ENCODE measurements at places on chromosomes 2 and 18.

GRCh38 chr18:6059551-6059950 lies 164.2 kb upstream of the TMEM200C start:
- no peaks in the 10 kb centered on the region for H3K36me3 ChIP-seq
- DNase-seq = no peak
- no peak overlapping the region for H3K4me3 ChIP-seq

GRCh38 chr2:132676999-132677398 lies 7.0 kb upstream of the LYPD1 start:
- H3K27me3 ChIP-seq = peaks cover 11% of the 10 kb centered on the region
- H3K4me1 ChIP-seq = no peaks in the 10 kb centered on the region
- no peak overlapping the region for H3K27ac ChIP-seq

DNA sequence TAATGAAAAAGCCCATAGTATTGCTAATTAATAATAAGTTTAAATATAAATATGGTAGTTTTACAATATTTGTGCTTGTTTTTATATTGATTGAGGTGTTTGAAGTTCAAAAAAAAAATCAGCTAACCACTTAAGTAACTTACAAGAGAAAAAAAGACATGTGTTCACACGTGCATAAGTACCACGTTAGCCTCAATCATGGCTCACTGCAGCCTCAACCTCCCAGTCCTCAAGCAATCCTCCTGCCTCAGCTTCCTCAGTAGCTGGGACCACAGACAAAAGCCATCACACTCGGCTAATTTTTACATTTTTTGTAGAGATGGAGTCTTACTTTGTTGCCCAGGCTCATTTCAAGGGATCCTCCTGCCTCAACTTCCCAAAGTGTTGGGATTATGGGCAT lies 19.4 kb downstream of the MGAT4A start:
- peaks cover 3% of the 10 kb centered on the region for H3K36me3 ChIP-seq
- H3K4me3 ChIP-seq = no peak overlapping the region
- peaks cover 91% of the 10 kb centered on the region for H3K4me1 ChIP-seq

DNA sequence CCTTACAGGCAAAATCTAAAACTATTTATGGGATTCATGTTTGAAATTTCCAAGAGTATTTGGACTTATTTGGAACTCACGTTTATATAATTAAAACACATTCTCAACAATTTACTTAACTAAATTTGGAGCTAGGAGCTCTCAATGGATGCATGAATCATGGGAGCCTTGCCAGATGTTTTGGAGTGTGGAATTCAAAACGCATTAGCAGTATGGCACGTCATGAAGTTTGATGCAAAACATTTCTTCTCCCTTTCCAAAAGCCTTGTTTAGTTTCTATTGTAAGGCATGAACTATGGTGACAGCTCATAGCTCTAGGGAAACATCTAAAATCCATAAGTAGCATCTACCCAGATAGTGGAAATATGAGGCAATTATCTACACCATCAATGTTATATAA lies 701.6 kb downstream of the SATB2 start:
- no peak overlapping the region for H3K4me3 ChIP-seq
- no peak overlapping the region for H3K27ac ChIP-seq
- no peaks in the 10 kb centered on the region for H3K27me3 ChIP-seq

DNA sequence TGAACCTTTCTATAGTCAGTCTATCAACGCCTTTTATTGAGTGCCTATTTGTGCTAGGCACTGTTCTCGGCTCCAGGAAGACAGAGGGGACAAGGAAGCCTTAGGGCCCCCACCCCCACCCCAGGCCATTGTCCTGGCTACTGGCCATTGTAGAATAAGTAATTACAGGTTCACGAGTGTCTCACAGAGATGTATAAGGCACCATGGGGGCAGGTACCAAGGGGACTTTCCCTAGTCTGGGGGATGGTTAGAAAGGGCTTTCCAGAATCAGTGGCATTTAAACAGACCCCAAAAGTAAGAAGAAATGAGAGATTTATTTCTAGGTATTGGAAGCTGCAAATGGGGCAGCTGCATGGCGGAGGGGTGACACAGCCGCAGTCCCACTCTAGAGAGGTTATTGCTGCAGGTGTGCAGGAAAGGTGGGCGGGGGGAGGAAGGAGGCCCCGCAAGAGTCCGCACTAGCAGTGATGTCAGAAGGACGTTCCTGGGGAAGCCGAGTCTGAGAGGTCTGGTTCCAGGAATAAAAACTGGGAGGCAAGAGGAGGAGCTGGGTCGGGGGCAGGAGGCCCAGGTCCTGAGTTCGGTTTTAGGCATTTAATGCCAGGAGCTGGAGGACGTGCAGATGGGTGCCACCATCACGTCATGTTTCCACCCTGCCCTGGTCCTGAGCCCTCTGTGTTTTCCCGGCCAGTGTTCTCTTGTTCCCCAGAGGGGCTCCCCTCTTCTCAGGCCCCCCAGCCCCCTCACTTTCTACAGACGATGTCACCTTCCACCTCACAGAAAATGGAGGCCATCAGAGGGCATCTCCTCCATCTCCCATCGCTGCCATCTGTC lies 30.5 kb downstream of the FOSL2 start:
- DNase-seq = peak; percentile 38
- H3K4me3 ChIP-seq = peak overlapping the region; percentile 50
- no peaks in the 10 kb centered on the region for H3K27me3 ChIP-seq

DNA sequence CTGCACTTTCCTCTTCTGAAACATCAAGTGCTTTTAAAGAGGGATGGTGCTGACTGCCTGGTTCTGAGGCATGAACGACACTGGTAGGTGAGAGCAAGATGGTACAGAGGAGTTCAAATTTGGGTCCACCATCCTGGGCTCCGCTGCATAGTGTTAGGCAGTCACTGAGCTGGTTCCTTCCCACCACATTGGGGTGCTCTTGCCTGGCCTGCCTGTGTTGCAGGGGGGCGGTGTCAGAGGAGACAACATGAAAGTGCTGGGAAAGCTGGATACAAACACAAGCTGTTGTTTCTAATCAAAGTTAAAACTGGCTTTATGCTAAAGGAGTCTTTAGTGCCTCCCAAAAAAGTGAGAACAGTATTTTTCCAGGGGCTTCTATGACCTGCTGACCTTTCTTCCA lies 258.1 kb downstream of the GBX2 start:
- no peak overlapping the region for H3K4me3 ChIP-seq
- no peak for DNase-seq
- no peaks in the 10 kb centered on the region for H3K36me3 ChIP-seq
- H3K27ac ChIP-seq = no peak overlapping the region
- H3K27me3 ChIP-seq = peaks cover 27% of the 10 kb centered on the region
- H3K4me1 ChIP-seq = no peaks in the 10 kb centered on the region

GRCh38 chr2:5203134-5203755 lies 488.9 kb upstream of the SOX11 start:
- no peaks in the 10 kb centered on the region for H3K4me1 ChIP-seq
- H3K4me3 ChIP-seq = no peak overlapping the region
- H3K36me3 ChIP-seq = no peaks in the 10 kb centered on the region
- DNase-seq = no peak
- no peak overlapping the region for H3K27ac ChIP-seq
- H3K27me3 ChIP-seq = no peaks in the 10 kb centered on the region

DNA sequence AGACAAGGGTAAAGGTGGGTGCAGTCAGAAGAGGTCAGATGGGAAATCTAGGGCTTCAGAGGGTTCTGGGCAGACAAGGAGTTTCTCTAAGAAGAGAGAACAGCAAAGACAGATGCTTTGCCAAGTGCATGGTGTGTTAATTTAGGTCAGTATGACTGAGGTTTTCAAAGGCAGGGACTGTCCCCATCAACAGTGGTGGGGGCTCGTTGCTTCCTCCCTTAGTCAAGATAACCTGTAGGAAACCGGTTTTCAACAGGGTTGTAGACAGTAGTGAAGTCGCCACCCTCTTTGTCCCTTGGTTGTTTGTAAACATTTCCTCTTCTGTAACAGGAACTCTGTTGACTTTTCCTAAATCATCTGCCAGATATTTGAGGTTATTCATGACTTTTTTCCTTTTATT lies 11.6 kb downstream of the RAB12 start:
- DNase-seq = no peak
- H3K27me3 ChIP-seq = no peaks in the 10 kb centered on the region
- no peak overlapping the region for H3K4me3 ChIP-seq

DNA sequence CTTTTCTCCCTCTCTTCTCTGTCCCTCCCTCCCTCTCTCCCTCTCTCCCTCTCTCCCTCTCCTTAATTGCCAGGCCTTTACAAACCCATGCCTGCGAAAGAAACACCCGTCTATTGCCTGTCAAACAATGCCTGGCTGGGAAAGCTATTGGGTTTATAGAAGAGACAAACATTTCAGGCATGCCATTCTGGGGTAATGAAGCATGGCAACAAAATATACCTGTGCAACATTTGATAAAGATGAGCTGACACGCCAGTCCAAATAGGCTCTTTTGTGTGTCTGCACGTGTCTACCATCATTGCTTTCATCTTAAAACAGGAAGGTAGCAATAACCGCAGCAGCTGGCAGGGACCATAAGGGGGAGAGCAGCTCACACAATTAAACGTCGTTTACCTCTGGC lies 282.1 kb downstream of the ZNF516 start:
- H3K4me1 ChIP-seq = peaks cover 32% of the 10 kb centered on the region
- peaks cover 20% of the 10 kb centered on the region for H3K27me3 ChIP-seq
- no peak overlapping the region for H3K4me3 ChIP-seq
- no peaks in the 10 kb centered on the region for H3K36me3 ChIP-seq
- no peak overlapping the region for H3K27ac ChIP-seq

DNA sequence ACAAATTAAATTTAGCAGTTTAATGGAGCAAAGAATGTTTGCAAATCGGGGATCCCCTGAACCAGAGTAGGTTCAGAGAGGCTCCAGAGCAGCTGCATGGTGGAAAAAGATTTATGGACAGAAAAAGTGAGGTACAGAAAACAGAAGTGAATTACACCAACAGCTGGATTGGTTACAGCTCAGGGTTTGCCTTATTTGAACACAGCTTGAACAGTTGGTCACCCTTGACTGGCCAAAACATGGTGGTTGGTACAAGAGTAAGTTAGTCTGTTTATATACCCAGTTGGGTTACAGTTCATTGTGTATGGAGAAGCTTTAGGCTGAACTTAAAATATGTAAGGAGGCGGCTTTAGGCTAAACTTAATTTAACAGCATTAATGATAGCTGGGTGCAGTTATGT lies 5.4 kb upstream of the CDCA7 start:
- H3K4me1 ChIP-seq = peaks cover 11% of the 10 kb centered on the region
- H3K27ac ChIP-seq = no peak overlapping the region
- H3K27me3 ChIP-seq = peaks cover 43% of the 10 kb centered on the region
- DNase-seq = no peak
- H3K36me3 ChIP-seq = peaks cover 2% of the 10 kb centered on the region

- no peaks in the 10 kb centered on the region for H3K4me1 ChIP-seq
- H3K27me3 ChIP-seq = no peaks in the 10 kb centered on the region
- H3K36me3 ChIP-seq = no peaks in the 10 kb centered on the region
- no peak overlapping the region for H3K27ac ChIP-seq
- H3K4me3 ChIP-seq = no peak overlapping the region
- DNase-seq = no peak
Observed at GRCh38 chr2:109409321-109410038, 204.3 kb downstream of the SEPTIN10 start.

GRCh38 chr2:187991389-187991788 lies 300.3 kb upstream of the GULP1 start:
- H3K4me1 ChIP-seq = peaks cover 31% of the 10 kb centered on the region
- H3K4me3 ChIP-seq = no peak overlapping the region
- no peak overlapping the region for H3K27ac ChIP-seq
- no peaks in the 10 kb centered on the region for H3K27me3 ChIP-seq
- no peak for DNase-seq

GRCh38 chr2:98241592-98241991 lies 104.7 kb upstream of the CNGA3 start:
- no peaks in the 10 kb centered on the region for H3K4me1 ChIP-seq
- H3K27ac ChIP-seq = no peak overlapping the region
- DNase-seq = no peak
- H3K27me3 ChIP-seq = peaks cover 33% of the 10 kb centered on the region
- H3K36me3 ChIP-seq = no peaks in the 10 kb centered on the region
- H3K4me3 ChIP-seq = no peak overlapping the region

- H3K4me3 ChIP-seq = no peak overlapping the region
- no peaks in the 10 kb centered on the region for H3K27me3 ChIP-seq
- no peak for DNase-seq
Observed at GRCh38 chr2:190804182-190804795, 76.3 kb upstream of the GLS start.

GRCh38 chr2:42754776-42755140 lies 9.2 kb downstream of the OXER1 start:
- no peak overlapping the region for H3K27ac ChIP-seq
- H3K4me3 ChIP-seq = no peak overlapping the region
- DNase-seq = no peak
- peaks cover 5% of the 10 kb centered on the region for H3K4me1 ChIP-seq
- peaks cover 3% of the 10 kb centered on the region for H3K36me3 ChIP-seq

DNA sequence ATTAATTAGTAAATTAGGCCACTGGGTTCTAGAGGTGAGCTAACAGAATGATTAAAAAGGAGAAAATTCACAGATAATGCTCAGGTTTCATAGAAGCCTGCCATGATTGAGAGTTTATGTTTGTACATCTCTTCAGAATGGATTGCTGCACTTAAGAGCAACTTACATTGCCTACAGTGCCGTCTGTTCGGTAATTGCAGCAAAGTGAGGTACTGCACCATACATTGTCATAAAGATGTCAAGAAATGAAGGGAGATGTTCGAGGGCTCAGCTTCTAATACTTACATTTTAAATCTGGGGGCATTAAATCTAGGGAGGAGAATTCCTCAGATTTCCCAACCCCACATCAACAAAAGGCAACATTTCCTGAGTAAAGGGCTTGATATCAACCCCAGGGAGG lies 976.2 kb upstream of the FANCL start:
- no peak for DNase-seq
- H3K27ac ChIP-seq = no peak overlapping the region
- no peaks in the 10 kb centered on the region for H3K27me3 ChIP-seq
- no peaks in the 10 kb centered on the region for H3K36me3 ChIP-seq
- no peak overlapping the region for H3K4me3 ChIP-seq
- no peaks in the 10 kb centered on the region for H3K4me1 ChIP-seq

- DNase-seq = no peak
- no peaks in the 10 kb centered on the region for H3K36me3 ChIP-seq
- no peak overlapping the region for H3K4me3 ChIP-seq
- no peaks in the 10 kb centered on the region for H3K4me1 ChIP-seq
- no peaks in the 10 kb centered on the region for H3K27me3 ChIP-seq
- H3K27ac ChIP-seq = no peak overlapping the region
Observed at GRCh38 chr2:149996901-149997300, 409.3 kb upstream of the MMADHC start.

DNA sequence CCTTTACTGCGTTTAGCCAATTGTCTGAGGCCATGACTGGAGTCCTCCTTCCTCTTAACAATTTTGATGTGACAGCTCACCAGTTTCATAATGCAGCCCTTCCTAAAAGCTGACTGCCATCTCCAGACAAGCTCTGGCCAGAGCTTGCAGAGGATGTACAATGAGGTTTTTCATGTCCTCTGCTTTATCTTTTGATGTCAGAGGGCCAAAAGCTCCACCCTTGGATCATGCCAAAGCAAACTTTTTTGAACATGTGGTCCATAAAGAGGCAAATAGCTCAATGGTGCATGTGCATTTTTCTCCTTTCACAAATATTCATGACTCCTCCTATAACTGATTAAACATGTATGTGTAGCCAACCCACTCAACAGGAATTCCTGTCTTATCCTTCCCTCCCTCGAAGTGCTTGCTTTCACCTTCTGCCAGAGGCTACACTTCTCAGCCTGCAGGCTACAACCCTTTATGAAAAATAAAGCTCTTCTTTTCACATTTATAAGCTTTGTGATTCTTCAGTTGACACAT lies 266.2 kb downstream of the FBXO15 start:
- no peak overlapping the region for H3K4me3 ChIP-seq
- DNase-seq = no peak
- H3K27me3 ChIP-seq = peaks cover 3% of the 10 kb centered on the region

GRCh38 chr2:176978921-176979320 lies 233.7 kb upstream of the HNRNPA3 start:
- H3K27me3 ChIP-seq = peaks cover 2% of the 10 kb centered on the region
- no peak overlapping the region for H3K27ac ChIP-seq
- H3K36me3 ChIP-seq = no peaks in the 10 kb centered on the region
- no peak for DNase-seq
